Daoy (cell line): ENCODE measurements at places on chromosomes 3 and 15. TPM values are rescaled to one million over a fixed set of nuclear protein-coding genes. Genes with fewer than 3 reads are reported as not detected.

GRCh38 chr15:65426216-65426853, 3.6 kb upstream of the IGDCC4 start:
- DNase-seq = no peak

GRCh38 chr3:21049334-21050062, 701.5 kb downstream of the ZNF385D start:
- no peak for DNase-seq

DNA sequence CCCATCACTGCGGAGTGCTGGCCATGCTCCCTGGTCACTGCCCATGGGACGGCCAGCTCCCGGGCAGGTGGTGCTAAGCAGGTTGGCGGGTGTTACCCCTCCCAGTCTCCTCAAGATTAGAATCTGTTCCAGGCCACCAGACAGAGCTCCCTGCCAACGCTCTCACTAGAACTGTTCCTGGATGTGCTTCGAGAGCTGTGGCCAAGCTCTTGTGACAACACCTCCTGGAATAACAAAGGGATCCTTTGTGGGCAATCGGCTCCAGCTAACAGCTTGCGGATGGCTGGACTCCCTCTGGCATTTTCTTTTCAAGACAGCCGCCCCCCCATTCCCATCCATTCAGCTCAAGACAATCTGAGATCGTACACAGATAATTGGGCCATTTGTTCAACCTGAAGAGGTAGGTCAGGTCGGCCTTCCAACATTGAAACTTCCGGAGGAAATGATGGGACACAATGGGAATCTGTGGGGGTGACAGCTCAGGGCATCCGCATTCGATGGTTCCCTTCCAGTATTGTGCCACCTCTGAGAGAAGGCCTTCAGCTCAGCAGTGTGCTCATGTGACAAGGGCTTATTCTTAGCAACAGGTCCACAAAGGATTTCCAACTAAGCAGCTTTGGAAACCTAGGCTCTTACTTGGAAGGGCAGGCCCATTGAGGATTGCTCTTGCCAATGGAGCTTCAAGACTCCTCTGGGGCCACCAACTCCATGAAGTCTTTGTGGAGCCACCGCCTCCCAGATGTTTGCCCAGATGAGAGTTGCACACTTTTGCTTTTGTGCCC, 11.6 kb upstream of the EPHB3 start:
- no peak for DNase-seq

GRCh38 chr3:38163117-38163840, 2.1 kb upstream of the OXSR1 start:
- DNase-seq = no peak

The SPATA12 gene
- 0.34 TPM in 1 of 2 replicates, not detected in the other for total RNA-seq

DNA sequence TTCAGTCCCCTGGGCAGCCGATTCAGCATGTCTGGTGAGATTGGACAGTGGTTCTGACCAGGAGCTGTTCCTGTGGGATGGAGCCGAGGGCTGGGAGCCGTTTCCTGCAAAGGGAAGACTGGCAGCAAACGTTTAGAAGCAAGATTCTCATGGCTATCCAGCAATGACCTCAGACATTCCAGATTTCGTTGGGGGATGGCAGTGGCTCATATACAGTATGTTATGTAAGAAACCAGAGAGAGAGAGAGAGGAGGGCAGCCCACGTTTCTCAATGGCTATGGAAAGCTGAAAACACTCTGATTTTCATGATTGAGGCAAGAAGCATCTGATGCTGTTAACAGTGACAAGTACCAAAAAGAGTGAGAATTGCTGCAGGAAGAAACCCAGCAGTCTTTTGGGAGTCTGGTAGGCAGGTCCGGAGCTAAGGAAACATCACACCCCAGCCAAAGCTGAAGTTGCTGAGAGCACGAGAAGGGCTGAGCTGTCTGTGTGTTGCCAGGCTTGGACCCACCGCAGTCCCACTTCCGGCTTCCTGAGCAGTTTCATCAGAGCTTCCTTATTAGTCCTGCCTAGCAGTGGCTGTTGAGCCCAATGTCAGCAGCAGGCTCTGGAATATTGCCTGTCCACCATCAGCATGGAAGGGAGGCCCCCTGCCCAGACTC, 25.6 kb upstream of the VPS8 start:
- DNase-seq = peak; percentile 93

The GPR27 gene
- 2.5 and 5.0 TPM in 2 replicates for total RNA-seq

DNA sequence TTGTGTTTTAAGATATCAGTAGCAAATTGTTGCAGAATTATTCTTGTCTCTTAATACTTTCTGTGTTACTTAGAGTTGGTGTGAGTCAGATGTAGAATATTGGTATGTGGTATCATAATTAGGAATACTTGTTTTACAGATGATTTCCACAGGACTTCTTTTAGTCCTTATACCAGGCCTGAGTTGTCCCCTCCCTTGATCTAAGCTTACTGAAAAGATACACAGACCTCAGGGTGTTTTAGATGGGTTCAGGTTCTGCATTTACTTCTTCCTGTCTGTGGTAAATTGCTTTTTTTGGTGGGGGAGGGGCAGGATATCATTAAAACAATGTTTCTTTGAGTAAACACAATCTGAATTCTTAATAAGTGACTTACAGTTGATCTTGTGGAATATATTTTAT, 14.2 kb downstream of the DZIP3 start:
- no peak for DNase-seq

The GPR171 gene
- total RNA-seq = not detected in 2 replicates

The TPRG1 gene
- 0.54 and 0.69 TPM in 2 replicates for total RNA-seq

- peak; percentile 46 for DNase-seq
These were observed at the start of gene ZNF662 for GRCh38 chr3:42906070-42906847. Gene ZNF662, plus strand, starts transcription at chr3:42906142. Its CDS starts 1,973 bp downstream, at chr3:42908115.

DNA sequence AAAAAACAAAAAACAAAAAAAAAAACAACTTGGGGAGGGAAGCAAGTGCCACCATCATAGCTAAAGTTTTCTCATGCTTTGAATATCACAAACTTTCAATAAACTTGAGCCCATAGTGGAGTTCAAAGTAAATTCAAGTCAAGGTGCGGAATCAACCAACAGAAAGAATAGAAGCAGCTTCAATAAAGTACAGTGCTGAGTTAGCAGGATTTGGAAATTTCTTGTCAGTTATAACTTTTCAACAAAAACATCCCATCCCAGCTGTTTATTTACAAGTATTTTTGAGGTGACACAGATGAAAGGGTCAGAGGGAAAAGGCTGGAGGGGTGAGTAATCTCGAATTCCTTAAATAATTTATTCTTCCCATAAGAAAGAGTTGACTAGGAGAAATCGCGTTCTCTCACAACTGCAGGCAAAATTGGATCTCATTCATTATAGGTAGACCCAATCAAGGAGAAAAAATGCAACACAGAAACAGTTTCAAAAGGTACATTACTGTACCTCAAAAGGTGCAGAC, 477.4 kb upstream of the RASGRP1 start:
- DNase-seq = no peak

The SIDT1 gene
- 0.11 TPM in 1 of 2 replicates, not detected in the other for total RNA-seq

- DNase-seq = no peak
These were observed at the start of gene DLEC1 for GRCh38 chr3:38039101-38039898. Gene DLEC1, plus strand, starts transcription at chr3:38039208. Its CDS starts 18 bp downstream, at chr3:38039226.

The FMN1 gene
- total RNA-seq = 4.9 and 5.7 TPM in 2 replicates

DNA sequence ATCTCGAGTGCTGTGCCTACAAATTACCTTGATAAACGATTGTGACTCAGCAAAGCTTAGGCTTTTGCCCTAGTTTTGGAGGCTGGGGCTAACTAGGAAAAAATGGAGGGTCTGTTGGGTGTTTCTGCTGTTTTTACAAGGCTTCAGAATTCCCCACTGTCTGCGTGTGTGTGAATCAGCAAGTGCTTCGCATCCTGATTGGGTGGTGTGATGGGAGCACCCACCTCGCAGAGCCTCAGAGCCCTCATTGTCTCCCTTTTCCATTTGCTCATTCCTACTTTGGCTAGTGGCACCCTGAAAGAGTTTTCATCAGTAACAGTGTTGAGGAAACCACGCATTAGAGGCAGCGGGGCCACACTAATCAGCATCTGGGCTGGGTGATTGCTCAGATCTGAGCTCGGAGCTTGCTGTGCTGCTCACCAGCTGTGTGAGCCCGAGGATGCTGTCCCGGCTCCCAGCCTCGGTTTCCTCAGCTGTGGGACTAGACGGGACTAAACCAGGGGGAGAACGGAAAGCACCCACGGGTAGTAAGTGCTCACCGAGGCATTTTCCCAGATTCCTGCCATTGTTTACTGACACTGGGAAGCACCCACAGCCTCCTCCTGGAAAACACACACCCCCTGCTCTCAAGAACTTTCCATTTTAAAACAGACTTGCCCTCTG, 40.6 kb downstream of the GOLGA8S start:
- peak; percentile 88 for DNase-seq

- no peak for DNase-seq
These were observed 223.3 kb upstream of the ARHGEF26 start for GRCh38 chr3:153897842-153898241.
